NCI-H1930 (cell line): ENCODE measurements at places on chromosomes 3 and 15.

DNA sequence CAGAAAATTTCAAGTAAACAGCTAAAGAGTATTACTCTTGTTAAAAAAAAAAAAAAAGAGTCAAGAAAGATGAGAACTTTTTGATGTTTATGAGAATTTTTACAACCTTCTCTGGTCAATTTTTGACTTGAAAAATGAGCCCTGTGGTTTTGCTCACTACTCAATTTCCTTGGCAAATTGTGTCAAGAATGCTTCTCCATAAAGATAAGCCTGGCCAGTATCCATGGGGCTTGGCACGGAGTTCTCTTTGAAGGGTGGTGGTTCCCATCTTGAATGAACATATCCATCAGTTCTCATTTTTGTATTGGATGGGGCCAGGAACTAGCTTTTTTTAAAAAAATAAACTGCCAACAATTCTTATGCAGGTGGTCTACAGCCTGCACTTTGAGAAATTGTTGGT is 179.9 kb downstream of the RYR3 start:
- no peak for DNase-seq

DNA sequence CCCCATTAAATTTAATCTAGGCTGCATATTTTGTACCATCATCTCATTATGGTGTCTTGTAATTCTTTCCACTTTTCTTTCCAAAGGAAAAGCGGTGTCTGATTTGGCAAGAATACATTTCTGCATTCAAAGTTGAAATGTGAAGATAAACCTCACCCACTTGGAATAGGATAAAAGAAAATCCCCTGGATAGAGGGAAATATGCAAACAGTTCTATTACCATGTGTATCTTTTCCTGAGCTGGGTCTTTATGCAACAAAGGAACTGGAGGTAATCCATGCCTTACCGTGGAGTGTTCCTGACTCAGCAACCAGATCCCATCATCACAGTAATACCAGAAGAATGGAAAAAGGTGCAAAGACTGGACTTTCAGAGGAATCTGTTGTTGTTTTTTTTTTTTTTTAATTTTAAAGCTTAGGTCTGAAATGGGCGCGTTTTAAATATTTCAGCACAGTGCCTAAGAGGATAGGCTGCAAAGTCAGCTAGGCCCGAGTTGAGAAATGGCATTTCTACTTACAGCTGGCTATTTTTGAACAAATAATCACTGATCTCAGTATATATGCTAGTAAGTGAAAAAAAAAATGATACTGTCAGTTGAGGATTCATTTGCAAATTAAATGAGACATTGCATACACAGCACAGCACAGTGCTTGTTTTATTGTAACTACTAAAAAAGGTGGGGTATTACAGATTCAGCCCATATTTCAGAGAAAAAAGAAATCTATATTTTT is 55.5 kb upstream of the ADAMTS9 start:
- no peak for DNase-seq

DNA sequence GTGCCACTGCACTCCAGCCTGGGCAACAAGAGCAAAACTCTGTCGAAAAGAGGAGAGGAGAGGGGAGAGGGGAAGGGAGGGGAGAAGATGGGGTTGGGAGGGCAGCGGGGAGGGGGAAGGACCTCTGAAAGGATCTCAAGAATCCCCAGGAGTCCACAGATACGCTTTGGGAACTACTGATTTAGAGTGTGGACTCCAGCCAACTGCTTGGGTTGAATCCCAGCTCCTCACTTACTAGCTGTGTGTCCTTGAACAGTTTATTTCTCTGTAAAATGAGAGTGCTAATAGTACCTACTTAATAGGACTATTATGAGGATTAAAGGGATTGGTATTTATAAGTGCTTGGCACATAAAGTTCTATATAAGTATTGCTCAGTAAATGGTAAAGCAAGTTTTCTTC is 45.0 kb upstream of the FAH start:
- no peak for DNase-seq

- no peak for DNase-seq
Measured at GRCh38 chr15:100973351-100974111, 54.4 kb downstream of the LRRK1 start.

GRCh38 chr3:79878708-79879107 is 110.9 kb upstream of the ROBO1 start:
- no peak for DNase-seq

GRCh38 chr3:178491751-178492150 is 44.5 kb upstream of the KCNMB2 start:
- no peak for DNase-seq

- DNase-seq: no peak
Measured at GRCh38 chr15:88625943-88626741, 5.0 kb downstream of the AEN start.

GRCh38 chr3:37536840-37537239 is 324.8 kb upstream of the CTDSPL start:
- DNase-seq: no peak

GRCh38 chr15:80059786-80060355 is 395 bp downstream of the ZFAND6 start:
- DNase-seq: peak; percentile 71

GRCh38 chr3:183645254-183645653 is 9.8 kb downstream of the KLHL24 start:
- DNase-seq: no peak

DNA sequence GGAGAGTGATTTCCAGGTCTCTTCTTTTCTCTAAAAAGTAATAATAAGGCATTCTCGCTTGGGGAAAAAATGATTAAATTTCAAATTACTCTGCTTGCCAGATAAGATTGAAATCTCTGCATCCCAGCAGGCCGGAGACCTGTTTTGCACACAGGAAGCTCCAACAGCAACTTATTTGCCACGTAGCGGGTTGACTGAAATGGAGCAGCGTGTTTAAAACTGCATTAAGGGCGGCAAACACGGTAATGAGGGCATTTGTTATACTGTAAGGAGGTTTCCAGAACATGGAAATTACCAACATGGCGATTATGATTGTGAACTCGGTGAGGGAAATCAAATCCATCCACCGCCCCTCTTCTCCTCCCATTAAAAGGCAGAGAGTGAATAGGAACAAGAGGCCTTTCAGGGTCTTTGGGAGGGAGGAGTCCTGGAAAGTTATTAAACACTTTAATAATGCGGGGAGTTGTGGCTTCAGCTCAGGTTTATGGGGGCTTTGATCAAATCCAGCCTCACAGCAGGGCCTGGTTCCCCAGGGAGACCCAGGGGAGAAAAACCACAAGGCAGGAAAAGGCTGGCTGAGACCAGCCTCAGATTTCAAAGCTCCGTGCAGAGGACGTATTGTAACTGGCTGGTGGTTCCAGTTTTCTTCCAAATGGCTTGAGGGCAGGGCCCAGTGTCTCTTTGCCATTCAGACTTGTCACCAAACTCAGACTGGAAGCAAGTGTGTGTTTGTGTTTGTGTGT is 242.3 kb downstream of the TLE3 start:
- no peak for DNase-seq

DNA sequence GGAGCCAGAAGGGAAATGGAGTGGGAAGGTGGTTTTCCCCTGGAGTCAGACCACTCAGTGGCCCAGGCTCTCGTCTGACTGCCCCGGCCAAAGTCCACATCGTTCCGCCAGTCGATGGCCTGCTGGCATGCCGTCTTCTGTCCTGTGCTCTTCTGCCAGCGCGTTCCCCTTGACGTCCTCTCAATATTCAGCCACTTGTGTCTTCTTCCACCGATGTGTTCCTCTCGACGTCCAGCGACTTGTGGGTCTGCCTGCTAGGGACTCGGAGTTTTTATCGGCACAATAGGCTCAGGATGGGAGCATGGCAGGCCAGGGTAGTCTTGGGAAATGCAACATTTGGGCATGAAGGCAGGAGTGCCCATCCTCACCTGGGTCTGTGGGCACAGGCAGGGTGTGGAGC is 542.5 kb upstream of the LMCD1 start:
- no peak for DNase-seq

- no peak for DNase-seq
Measured at GRCh38 chr15:45481135-45481534, 41.4 kb downstream of the SLC30A4 start.

GRCh38 chr3:180278583-180279188 is 241.9 kb upstream of the PEX5L start:
- no peak for DNase-seq

GRCh38 chr3:171295484-171296373 is 164.5 kb downstream of the TNIK start:
- no peak for DNase-seq

GRCh38 chr3:106068795-106069194 is 200.0 kb upstream of the CBLB start:
- no peak for DNase-seq

- no peak for DNase-seq
Measured at GRCh38 chr3:77648664-77649063, 608.8 kb downstream of the ROBO2 start.

DNA sequence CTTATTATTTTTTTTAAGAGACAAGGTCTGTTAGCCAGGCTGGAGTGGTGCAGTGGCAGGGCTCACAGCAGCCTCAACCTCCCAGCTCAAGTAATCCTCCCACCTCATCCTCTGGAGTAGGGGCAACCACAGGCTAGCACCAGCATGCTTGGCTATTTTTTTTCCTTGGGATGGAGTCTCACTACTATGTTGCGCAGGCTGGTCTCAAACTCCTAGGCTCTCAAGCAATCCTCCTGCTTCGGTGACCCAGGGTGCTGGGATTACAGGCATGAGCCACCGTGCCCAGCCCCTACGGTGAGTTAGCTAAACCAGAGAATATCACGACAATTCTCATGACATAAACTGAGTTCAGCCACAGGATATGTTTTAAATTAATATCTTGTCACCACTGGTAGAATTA is 2.0 kb downstream of the DCUN1D1 start:
- no peak for DNase-seq

DNA sequence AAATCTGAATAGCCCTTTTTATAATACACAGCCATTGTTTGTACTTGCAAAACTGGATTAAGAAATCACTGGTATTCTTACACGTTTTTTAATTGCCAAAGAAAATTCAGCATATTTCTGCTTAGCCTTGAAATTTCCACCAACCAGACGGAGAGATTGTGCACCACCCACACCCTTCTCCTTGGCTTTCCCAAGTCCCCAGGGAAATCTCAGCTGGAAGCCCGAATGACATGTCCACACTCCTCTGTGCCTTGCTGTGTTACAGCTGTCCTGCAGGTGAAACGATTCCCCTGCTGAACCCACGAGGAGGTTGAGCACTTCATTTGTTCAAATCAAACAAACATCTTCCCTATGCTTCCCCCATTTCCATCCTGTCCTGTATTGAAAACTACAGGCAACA is 49.6 kb upstream of the PPARG start:
- DNase-seq: no peak

DNA sequence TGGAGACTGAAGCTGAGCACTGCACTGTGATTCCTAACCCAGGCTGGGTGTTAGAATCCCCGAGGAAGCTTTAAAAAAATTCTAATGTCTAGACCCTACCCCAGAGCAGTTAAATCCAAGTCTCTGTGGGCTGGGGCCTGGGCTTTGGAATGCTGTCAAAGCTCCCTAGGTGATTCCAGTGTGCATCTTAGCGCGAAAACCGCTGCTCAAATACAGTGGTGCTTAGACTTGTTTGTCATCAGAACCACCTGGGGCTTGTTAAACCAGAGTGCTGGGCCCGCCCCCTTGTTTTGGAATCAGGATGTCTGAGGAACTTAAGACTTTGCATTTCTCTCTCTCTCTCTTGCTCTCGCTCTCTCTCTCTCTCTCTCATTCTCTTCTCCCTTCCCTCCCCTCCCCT is 20.7 kb downstream of the RHCG start:
- DNase-seq: no peak

DNA sequence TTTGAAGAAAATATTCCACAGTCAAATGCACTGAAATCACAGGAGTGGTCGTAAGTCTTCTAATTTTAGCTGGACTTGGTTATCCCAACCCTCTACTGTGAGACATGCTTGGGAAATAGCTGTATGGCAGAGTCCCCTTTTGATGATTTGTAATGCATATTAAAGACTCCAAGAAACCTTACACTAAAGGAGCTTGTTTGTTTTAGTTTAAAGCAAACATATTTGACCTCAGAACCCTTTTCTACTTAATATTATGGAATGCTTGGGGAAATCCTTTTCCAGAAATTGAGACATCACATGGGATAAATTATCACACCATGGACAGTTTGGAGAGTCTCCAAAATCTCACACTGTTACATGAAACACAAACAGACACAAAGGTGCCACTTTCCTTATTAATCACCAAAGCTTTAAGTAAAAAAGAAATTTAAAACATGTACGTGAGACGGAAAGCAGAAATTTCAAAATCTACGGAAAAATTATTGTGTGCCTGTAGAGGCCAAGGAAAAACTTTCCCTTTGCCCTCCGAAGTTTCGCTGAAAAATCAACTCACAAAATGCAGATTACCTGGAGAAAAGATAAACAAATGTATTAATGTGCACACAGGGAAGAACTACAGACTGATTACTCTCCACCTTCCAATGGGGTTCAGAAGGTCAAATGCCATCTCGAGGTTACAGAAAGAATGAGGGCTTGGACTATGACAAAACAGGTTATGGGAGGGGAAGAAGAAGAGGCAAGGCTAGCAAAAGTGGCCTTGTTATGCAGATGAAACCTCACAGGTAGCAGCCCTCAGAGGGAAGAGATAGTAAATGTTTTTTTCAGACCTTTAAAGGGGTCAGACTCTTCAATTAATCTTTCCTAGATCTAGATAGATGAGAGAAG is 7.0 kb upstream of the CPB1 start:
- no peak for DNase-seq

DNA sequence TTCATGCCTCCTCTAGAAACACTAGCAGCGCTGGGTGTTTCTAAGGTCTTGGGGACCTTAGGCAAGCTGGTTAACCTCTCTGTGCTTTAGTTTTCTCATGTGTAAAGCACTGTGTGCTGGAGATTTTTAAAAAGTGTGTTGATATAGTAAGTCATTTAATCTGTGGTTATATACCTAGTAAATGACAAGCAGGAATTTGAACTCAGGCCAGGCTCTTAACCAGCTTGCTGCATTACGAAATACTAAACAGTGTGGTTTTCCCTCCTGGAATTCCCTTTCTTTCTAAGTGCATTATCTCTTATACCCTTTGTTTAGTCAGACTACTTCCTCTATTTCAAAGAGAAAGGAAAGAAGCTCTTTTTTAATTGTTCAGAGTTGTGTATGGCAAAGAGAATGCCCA is 26.5 kb downstream of the NEO1 start:
- DNase-seq: no peak

GRCh38 chr3:5123937-5124336 is 1.8 kb downstream of the ARL8B start:
- DNase-seq: no peak

GRCh38 chr3:45895686-45896468 is 9.5 kb downstream of the CCR9 start:
- no peak for DNase-seq

DNA sequence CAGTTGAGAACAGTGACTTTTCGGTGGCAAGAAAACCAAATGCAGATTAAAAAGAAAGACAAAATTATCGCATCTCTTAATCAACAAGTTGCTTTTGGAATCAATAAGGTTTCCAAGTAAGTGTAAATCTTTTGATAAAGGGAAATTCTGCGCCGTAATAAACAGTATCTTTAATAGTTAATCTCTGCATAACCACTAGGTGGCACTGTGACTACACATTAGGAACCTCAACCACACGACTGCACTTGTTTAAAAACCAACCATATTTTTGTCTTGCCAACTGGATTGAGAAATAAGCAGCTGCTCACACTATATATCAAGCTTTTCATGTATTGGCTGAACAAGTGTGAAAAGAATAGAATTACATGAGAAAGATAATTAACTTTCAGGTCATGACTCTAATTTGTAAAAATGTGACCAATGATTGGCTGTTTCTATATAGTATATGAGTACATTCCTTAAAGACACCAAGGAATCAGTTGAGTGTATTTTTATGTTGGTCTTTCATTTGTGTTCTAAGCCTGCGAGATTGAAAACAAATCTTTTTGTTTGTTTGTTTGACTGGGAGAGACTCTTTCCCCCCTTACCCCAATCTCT is 72.7 kb downstream of the DZIP3 start:
- peak; percentile 5 for DNase-seq
